ENCODE measurements at places on chromosomes 7 and 10.
A peak's percentile ranks its signal among the peaks of the same experiment; 100 is the strongest.

GRCh38 chr10:101444058-101444898 lies 90.3 kb downstream of the BTRC start:
- peak; percentile 22 for DNase-seq

DNA sequence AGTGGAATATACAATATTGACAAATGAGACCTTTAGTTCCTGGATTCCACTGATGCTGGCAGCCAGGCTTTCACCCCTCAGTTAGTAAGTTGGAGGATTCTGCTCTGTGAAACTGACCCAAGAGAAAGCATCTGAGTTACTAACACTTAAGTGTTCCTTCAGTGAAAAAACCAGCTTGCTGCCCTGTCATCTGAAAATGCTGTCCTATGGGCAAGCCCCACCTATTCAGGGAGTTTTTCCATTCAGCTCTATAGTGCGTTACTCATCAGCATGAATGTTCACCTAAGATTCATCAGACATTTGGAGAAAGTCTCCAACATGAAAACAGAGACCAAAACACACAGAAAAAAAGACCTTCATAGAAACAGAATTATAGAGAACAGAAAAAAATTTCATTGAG lies 37.9 kb downstream of the PRPF18 start:
- no peak for DNase-seq

DNA sequence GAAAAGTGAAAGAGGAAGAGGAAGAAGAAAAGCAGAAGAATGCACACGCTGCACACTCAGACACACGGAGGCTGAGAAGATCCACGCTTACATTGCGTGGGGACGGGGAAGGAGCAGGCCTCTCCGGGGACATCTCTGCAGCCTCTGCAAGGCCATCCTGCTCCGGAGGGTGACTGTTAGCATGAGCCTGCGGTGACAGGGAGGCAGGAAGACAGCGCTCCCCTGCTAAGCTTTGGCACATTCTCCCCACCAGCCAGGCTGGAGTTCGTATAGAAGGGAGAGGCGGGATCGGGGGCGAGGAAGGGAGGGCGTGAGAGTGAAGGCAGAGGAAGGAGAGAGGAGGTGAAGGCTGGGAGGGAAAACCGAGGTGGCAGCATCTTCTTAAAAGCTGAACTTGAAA lies 366.0 kb upstream of the SHH start:
- no peak for DNase-seq

- DNase-seq, result no peak
These were observed 5.9 kb upstream of the GDF10 start for GRCh38 chr10:47294057-47294456.

- no peak for DNase-seq
These were observed 778.5 kb downstream of the NRG3 start for GRCh38 chr10:82653244-82654155.

DNA sequence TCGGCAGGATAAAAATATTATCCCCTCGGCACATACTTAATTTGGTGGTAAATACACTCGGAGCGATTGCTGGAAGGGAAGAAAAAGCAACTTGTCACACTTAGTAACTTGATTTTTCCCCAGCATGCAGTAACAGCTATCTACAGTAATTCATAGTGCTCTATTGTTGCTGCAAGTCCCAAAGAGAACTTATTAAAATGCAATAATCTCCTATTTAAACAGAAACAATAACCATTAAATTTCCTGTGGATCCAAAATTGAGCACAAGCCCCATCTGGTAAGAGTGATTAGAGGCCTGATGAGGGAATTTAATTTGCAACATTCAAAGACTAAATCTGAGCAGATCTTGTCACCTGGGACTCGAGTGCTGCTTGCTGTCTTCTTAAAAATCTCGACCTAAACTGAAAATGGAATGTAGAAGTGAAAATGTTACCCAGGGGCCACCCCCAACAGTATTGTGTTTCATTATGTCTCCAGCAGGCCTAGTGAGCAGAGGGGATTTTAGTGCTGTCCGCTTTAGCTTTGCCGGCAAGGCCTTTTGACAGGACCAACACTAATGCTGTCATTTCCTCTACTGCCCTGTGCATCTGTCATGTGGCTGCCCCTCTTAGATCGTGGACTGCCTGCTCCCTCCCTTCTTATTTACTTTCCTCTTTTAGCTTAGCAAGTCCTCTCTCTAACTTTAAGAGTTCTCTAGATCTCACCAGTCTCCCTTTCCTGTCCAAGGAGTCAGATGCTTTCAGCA lies 639.7 kb downstream of the AUTS2 start:
- DNase-seq, result no peak

GRCh38 chr10:36765782-36766414 lies 359.5 kb upstream of the ANKRD30A start:
- no peak for DNase-seq

- DNase-seq, result no peak
These were observed 213.0 kb downstream of the DNAJB6 start for GRCh38 chr7:157549612-157550299.

DNA sequence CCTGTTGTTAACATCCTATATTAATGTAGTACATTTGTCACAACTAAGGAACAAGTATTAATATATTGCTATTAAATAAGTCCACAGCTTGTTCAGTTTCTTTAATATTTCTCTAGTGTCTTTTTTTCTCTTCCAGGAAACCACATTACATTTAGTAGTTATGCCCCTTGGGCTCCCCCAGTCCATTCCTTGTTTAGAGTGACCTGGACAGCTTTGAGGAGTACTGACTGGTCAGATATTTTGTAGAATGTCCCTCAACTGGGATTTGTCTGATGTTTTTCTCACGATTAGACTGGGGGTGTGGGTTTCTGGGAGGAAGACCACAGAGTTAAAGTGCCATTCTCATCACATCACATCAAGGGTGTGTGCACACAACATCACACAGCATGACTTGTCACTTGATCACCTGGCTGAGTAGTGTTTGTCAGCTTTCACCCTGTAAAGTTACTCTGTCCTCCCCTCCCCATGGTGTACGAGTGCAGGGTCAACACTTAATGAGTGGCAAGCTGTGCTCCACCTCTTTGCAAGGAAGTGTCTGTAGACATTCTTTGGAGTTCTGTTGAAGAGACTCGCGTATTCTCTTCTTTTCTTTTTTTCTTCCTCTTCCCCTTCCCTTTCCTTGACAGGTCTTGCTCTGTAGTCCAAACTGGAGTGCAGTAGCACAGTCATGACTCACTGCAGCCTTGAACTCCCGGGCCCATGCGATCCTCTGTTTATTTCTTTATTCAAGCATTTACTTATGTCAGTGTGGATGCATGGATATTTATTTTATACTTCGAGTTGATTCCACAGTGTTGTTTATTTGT lies 10.2 kb downstream of the LMTK2 start:
- DNase-seq, result peak; percentile 60

GRCh38 chr10:11473128-11473760 lies 138.2 kb downstream of the USP6NL start:
- DNase-seq, result no peak

DNA sequence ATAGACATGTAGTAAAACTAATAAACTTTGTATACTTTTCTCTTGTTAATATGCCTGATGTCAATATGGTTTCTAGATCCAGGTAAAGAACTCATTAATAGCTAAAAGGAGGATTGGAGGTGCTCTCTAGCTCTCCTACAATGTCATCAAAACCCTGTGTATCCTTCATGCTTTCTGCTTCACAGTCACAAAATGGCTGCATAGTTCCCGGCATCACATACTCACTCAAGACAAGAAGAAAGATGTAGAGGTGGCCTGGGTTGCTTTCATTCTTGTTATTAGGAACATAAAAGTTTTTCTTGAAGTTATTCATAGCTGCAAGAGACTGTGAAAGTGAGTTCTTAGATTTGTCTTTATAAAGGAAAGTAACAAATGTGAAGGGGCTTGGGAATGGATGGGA lies 149.7 kb upstream of the EEPD1 start:
- no peak for DNase-seq

GRCh38 chr10:130232166-130233034 lies 96.2 kb downstream of the GLRX3 start:
- no peak for DNase-seq

DNA sequence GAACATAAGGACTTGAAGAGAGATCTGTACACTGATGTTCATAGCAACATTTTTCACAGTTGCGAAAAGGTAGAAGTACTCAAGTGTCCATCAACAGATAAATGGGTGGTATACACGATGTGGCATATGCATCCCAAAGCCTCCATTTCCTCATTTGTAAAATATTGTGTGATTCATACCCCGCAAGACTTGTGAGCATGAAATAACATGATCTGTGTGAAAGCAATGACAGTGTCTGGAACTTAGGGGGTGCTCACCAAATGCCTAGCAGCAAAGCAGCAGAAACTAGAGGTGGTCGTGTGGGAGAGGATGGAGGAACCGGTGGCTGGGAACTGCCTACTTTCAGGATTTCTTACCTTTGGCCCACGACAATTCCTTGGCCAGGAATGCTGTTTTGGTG lies 135.3 kb upstream of the INSYN2A start:
- no peak for DNase-seq

DNA sequence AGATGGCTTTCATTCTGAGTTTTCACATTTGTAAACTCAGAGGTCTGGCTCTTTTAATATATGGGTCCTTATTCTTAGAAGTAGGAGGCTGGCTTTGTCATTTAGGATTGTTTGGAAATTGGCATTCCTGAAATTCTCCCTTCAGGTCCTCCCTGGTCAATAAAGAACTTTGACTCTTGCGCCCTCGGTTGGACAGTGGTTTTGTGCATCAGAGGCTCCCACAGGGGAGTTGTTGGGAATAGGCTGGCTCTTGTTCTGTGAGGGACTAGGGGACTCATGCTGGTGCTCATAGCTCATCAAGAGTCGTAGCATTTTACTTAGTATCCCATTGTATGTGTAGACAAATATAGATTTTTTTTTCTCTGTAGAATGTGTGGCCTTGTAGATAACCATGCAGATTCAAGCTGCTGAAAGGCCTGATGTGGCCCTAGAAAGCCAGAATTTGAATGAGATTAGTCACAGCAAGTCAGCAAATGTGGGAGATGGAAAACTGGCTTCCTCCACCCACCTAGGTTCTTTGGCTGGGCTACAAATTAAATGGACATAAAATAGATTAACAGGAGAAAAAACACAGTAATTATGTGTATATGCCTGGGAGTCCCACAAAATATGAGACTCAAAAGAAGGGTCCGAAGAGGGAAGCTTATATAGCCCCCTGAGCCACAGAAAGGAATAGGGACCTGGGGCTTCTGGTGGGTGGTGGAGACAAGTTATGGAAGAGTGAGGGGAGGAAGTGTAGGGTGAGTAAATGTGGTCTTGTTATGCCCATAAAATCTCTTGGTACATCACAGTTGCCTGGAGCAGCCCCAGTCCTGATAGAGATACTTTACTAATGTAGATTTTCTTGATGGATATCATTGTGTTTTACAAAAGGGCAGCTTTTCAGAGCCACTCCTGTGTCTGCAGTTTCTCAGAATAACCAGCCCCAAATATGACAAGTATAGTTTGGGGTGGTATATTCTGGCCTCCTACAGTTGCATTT lies 94.6 kb upstream of the BTBD16 start:
- no peak for DNase-seq

GRCh38 chr10:80515511-80515910 lies 22.2 kb upstream of the SH2D4B start:
- no peak for DNase-seq

GRCh38 chr10:22911889-22912762 lies 15.7 kb upstream of the ARMC3 start:
- DNase-seq, result peak; percentile 83

DNA sequence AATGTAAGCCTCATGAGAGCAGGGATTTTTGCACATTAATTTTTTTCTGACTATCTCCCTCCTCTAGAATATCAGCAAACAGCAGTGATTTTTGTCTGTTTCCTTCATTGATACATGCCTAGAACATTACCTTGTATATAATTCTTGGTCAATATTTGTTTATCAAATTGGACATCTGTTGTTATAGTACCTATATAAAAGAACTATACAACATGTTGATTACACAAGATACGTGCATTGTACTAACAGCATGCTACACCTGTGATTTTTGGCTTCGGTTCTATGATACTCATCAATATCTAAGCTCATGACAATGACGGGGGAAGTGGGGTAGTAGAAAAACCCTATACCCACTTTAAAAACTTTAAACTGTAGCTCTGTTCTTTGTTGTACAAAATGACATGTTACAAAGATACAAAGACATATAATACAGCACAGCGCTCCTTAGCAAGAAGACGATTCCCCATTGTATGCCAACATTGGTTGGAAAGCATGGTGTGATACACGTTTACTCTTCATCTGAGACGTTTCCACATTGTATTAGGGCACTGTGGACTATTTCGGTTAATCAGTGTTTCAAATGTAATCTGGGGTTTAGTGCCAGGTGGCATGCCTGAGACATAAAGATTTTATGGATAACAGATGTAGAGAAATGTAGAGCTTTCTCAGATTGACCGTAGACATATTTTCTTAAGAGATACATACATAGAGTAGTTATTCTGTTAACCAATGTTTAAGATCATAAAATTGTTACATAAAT lies 70.5 kb upstream of the FOXP2 start:
- DNase-seq, result no peak

GRCh38 chr10:87759551-87759950 lies 58.5 kb downstream of the ATAD1 start:
- DNase-seq, result peak; percentile 40

- peak; percentile 38 for DNase-seq
These were observed 15.4 kb downstream of the BBIP1 start for GRCh38 chr10:110903280-110904278.

GRCh38 chr7:101087334-101088068 lies 2.2 kb downstream of the TRIM56 start:
- DNase-seq, result no peak

DNA sequence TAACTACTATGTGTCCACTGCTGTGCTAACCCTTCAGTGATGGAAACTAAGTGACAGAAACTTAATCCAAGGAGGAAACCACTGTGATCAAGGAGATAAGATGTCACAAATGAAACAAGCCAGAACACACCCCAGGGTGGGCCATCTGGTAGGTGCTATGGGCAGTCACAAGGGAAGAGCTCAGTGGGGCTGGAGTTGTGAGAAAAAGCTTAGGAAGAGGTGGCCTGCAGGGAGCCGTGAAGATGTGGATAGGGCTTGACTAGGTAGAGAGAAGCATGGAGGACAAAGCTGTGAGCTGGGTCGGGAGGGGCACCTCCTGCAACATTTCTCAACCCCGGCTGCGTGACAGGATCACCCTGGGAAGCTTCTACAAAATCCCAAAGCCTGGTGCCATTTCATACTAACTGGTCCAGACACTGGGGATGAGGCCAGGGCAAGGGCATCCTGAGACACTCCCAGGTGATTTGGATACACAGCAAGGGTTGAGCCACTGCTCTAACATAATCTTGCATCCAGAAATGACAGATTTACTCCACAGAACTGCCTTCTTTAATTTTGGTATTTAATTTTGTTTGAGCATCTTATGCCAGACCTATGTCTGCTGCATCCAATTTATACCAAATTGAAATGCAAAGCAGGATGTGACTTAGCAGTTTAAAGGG lies 69.3 kb downstream of the OSBPL3 start:
- DNase-seq, result no peak

DNA sequence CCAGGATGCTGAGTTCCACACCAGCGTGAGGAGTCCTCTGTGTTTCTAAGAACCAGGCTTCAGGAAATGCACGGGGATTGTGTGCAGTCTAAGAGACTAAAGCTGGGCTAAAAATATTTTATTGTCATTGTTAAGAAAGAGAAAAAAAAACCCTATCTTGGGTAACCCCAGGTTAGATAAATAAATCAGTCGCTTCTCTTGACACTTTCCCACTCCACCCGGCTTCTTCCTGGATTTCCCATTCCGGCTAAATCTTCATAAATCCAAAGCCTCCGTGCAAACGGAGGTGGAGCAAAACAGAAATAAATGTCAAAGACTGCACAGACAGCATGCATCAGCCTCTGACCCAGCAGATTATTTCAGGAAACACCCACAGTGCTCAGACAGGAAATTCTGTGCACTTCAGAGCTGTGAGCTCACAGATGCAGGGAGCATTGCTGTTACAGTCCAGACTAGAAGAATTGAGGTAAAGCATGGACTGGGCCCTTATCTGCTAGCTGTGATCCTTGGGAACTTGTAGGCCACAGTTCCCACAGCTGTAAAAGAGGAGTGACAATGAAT lies 44.8 kb upstream of the GRID1 start:
- peak; percentile 83 for DNase-seq

All from amniotic epithelial cell (primary cell).